Activated CD8-positive, alpha-beta memory T cell treated with anti-CD3 and anti-CD28 coated beads, Interleukin-2, amount 50 U/mL, for 4 hours (primary cell): ENCODE measurements at places on chromosomes 5 and 9.

DNA sequence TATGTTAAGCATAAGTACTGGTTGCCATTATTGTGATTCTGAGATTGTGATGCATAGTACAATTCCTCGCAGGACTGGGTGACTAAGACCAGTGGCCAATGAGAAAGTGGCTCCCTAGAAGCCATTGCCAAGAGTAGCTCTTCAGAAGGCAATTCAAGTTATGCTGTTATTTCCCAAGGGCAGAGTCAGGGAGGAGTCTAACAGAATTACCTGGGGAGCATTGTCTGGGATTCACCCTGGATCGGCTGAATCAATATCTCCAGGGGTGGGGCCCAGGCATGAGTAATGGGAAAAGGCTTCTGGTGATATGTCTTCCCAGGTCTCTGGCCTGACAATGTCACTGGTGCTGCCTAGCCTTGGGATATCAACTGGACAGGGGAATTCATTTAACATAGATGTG is 10.9 kb upstream of the ARHGEF28 start:
- no peak for DNase-seq

- no peak for DNase-seq
These were observed 116.6 kb upstream of the ABCA1 start for GRCh38 chr9:105044518-105044917.

- DNase-seq = no peak
These were observed 1.3 kb downstream of the DENND1A start for GRCh38 chr9:123928533-123929176.

DNA sequence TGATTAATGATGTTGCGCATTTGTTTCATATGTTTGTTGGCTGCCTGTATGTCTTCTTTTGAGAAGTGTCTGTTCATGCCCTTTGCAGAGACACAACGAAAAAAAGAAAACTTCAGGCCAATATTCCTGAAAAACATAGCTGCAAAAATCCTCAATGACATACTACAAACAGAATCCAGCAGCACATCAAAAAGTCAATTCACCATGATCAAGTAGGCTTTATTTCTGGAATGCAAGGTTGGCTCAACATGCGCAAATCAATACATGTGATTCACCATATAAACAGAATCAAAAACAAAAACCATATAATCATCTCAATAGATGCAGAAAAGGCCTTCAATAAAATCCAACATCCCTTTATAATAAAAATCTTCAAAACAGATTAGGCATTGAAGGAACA is 1.9 kb upstream of the ANKS6 start:
- no peak for DNase-seq

DNA sequence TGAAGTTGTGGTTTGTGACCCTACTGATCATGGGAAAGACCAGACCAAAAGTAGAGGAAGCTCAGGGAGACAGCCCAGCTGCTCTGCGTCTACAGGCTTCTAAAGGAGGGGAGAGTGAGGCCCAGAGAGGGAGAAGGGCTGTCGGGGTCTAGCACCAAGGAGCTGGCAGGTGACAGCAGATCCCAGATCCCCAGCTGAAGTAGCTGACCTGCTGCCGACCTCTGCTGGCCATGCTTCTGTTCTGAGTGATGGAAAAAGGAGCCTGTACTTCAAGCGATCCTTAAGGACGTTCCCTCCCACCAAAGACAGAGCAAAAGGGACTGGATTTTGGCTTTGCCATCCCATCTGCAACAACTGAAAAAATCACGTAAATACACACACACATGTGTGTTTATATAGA is 22.7 kb upstream of the QSOX2 start:
- no peak for DNase-seq

DNA sequence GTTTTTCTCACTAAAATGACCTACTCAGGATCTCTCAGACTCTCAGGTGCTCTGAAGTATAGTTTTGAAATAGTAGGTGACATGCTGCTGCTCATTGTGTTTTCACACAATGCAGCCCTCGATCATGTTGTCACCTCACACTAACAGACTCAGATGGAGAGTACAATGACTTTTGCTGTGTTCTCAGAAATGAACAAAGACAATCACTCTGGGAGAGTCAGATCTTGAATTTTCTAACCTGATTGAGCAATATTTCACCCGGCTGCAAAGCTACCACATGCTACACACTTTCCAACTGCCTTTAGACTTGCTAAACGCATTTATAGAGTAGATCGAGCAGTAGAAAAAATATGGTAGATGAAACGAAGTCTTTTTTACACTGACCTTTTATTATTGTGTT is 113.4 kb downstream of the ST8SIA4 start:
- no peak for DNase-seq

DNA sequence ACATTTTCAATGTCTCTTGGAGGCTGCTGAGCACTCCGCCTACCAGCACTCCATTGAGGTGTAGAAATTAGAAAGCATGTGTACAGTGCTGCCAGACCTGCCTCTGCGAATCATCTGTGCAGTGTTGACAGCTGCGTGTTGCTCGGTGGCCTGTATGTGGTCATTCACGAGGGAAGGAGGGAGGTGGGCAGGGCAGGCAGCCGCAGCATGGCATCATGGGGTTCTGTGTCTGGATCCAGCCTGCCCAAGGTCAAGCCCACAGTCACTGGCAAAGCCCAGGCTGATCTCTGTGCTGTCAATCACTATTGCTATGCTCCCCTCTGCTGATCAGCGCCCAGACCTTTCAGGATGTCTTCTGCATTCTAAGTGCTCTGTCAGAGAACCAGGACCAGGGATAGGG is 8.0 kb upstream of the PDZD2 start:
- DNase-seq = no peak

- DNase-seq = no peak
These were observed 124.7 kb downstream of the FBN2 start for GRCh38 chr5:128413356-128413755.

DNA sequence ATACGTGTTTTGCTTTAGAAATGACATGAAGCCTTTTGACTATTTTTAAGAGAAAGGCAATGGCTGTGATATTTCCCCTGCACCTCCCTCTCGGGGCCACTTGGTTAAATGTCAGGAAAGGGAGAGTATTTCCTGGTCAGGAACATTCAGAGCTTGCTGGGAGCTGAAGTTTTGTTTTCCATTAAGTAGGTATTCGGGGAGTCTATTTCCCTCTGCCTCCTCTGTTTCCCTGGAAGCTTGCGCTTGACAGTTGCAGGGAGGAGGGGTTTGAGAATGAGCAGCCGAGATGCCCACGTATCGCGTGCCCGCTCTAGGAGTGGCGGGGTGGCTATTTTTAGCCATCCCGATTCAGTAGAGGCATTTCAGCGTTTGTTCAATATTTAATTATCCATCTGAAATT is 6.7 kb downstream of the DAB2IP start:
- DNase-seq = no peak

DNA sequence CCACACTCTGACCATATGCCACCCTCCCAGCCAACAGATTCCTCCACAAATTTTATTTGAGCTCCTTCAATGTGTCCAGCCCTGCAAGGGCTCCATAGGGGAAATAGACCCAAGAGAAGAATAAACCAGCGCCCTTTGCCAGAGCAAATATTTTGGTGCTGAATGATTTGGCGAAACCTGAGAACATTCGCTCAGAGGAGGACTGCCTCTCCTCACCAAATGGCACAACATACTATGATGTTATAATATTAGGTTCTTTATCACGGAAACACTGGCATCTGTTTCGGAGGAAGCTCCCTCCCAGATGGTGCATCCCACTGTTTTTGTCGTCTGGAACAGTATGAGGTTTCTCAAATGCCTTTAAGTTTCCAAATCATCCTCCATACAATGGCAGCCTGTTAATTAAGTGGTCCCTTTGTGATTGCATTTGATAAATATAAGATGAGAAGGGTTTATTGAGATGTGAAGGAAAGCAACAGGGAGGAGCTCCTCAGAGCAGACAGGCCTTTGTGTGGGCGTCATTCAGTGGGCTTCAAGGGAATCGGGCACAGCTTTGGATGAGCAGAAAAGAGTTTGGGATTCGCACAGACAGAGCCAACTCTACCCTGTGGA is 139.1 kb upstream of the ADRA1B start:
- no peak for DNase-seq

DNA sequence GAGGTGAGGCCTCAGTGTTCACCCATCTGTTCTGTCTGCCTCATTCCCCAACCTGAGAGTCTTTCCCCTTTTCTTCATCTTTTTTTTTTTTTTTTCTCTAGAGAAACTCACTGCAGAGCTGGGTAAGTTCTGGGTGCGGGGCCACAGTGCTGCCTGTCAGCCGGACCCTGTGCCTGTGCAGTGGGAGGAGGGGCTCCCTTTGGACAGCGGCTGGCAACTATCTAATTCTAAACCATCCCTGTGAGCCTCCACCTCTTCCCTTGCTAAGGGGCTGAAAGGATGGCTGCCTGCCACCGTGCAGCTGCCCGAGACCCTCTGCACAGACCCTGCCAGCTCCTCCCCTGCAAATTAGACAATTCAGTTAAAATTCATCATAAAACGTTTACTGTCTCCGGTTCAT is 14.1 kb downstream of the BTNL9 start:
- no peak for DNase-seq

- no peak for DNase-seq
These were observed 845.2 kb upstream of the CDH18 start for GRCh38 chr5:20833081-20833627.

DNA sequence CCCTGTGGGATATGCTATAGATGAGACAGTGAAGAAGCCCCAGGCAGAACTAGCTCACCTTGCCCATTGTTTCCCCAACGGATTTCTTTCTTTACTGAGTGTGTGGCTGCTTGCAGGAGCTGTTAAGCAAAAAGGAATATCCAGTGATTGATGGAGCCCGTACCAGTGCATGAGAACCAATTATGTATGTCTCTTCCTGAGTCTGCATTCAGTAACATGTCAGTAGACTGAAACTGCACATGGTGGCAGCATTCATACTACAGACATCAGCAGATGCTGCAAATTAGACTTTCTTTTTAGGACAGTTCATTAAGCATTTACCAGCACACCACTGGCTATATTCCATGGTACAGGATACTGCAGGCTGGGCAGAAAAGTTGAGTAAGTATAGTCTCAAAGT is 90.3 kb upstream of the PLCXD3 start:
- no peak for DNase-seq

DNA sequence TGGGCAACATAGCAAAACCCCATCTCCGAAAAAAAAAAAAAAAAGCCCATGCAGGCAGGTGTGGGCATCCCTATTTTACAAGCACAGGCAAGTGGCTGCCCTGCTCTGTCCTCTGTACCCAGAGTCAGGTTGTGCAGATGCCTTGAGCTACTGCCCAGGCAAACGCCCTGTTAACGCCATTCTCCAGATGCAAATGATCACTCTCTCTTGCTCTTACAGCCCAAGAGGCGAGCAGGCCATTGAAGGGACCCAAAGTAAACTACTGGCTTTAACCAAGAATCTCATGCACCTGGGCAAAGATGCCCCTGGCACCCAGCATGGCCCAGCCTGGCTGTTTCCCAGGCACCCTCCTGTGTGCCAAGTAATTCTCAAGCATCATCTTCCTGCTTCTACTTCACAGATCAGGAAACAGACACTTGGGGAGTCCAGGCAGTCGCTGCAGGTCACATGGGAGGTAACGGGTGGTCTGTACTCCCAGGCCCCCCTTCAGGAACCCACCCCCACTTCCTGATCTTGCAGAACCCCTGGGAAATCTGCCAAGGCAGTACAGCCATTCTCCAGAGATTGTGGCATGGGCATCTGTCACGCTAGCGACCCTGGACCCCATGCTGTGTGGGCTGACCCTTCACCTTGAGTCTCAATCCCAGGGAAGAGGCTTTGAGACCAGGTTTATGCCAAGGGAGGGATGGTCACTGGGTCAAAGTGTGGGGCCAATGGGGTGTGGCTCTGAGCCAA is 14.2 kb downstream of the EEIG1 start:
- no peak for DNase-seq

DNA sequence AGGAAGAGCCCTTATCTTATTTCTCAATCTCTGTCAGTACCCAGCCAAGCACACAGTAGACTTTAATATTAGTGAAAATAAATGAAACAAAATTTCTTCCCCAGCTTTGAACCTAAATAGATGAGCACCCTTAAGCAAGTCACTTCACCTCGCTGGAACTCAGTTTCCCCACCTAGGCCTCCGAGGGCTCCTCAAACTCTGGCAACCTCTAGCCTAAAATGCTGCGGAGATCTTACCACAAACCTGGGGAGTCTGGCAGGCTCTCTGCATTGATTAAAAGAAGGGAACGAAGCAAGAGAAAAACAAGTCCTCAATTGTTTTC is 326 bp downstream of the RIGI start:
- DNase-seq = no peak

DNA sequence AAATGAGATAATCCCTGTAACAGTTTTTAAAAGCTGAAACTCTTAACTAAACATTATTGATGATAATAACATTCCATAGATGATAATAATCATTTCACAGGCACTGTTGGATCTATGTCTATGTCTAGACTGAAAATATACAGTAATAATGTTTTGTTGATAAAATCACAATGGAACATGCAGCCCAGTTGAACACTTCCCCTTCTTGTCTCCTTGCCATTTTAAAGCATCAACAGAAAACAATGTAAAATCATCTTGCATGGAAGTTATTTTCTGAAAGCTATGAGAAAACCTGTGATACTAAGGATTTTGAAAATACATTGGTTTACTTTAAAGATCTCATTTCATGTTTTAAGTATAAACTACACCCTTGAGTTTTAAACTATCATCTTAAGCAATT is 1.9 kb downstream of the GAPT start:
- DNase-seq = no peak

- DNase-seq = no peak
These were observed 93.2 kb upstream of the CPEB4 start for GRCh38 chr5:173794901-173795416.

DNA sequence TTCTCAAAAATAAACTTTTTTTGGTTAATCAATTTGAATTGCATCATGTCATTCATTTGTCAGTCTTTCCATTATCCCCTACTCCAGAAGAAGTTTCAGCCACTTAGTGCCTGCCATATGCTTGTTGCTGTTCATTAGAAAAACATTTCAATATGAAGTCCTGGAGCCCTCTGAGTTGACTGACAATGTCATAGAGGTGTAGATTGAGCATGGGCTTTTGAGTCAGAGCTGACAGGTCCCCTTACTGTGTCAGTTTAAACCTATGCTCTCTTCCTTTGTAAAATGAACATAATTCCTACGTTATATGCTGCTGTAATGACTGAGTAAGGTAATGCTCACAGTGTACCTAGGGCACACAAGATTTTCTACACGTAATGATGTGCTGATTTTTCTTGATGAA is 114.0 kb downstream of the CTNND2 start:
- DNase-seq = no peak

DNA sequence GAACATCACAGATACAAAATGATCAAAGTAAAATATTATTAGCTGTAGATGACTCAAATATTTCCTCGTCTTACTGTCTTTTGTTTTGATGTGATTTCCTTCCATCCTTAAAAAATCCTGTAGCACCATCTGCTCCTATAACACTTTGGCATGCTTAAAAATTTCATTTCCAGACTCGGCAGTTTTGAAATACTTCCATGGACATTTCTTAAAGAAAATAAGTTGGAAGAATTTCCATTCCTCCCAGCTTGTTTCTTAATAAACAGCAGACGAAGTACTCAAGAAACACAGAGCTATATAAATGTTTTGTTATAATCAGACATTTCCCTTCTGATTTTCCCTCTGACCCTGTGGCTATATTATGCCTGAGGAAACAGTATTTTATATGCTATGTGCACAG is 41.2 kb upstream of the SVEP1 start:
- no peak for DNase-seq
